Fibroblast of mammary gland (primary cell): ENCODE measurements at places on chromosomes 16 and 17.

GRCh38 chr16:17289674-17290635 is 180.8 kb downstream of the XYLT1 start:
- DNase-seq: no peak

- no peak for DNase-seq
Measured at GRCh38 chr16:59048876-59049275, 314.8 kb upstream of the GOT2 start.

DNA sequence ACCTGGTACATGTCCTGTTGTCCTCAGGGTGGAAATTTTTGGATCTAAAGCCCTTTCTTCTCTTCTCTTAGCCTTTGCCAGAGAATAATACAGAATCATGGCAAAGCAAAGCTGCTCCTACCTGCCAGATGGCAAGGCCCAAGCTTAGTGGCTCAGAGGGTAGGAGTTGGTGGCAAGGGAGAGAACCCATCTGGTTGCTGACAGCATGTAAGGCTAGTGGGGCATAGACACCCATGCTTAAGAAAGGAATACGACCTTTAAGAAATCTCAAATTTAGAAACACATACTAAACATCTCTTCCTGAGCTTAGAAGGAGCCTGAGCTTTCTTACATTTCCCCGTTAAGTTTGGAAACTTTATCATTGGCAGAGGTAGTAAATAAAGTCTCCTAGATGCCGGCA is 395.0 kb upstream of the SOX9 start:
- no peak for DNase-seq

GRCh38 chr17:29090750-29091605 is 48.0 kb downstream of the PIPOX start:
- no peak for DNase-seq

DNA sequence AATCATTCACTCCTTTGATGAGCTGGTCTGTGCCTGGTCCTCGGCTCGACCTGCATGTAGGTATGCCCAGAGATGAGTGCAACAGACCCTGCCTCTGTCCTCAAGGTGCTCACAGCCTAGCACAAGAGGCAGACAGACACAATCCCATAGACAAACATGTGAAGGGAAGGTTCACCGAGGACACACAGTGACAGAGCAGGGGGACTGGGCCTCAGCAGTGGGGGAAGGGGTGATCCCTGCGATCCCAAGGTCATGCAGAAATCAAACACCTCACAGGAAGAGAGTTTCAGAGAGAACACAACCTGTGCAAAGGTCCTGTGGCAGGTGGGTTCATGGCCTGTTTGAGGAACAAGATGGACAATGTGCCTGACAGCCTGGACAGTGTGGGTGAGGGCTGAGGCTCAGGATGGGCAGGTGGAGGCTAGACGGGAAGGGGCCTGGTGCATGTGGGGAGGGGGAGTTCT is 4.2 kb upstream of the VASN start:
- DNase-seq: no peak

GRCh38 chr17:42913522-42913921 is 12.9 kb downstream of the G6PC1 start:
- DNase-seq: peak; percentile 23

DNA sequence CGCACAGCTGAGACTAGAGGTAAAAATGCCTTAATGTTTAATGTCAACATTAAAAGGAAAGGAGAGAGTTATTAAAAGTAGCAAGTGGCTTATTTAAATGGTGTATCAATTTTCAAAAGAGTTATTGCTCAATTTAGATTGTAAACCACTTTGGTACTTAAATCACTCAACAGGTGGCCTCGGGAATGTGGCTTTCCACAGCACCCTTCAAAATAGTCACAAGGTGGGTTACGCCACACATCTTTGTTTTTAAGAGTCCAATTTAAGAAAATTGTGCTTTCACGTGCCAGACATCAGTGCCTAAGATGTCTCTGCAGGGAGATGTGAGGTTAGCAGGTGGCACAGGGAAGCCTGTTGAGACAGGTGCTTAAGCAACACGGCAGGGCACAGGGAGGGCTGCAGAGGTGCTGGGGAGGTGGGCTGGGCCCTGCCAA is 27.5 kb upstream of the ADCY7 start:
- DNase-seq: no peak

DNA sequence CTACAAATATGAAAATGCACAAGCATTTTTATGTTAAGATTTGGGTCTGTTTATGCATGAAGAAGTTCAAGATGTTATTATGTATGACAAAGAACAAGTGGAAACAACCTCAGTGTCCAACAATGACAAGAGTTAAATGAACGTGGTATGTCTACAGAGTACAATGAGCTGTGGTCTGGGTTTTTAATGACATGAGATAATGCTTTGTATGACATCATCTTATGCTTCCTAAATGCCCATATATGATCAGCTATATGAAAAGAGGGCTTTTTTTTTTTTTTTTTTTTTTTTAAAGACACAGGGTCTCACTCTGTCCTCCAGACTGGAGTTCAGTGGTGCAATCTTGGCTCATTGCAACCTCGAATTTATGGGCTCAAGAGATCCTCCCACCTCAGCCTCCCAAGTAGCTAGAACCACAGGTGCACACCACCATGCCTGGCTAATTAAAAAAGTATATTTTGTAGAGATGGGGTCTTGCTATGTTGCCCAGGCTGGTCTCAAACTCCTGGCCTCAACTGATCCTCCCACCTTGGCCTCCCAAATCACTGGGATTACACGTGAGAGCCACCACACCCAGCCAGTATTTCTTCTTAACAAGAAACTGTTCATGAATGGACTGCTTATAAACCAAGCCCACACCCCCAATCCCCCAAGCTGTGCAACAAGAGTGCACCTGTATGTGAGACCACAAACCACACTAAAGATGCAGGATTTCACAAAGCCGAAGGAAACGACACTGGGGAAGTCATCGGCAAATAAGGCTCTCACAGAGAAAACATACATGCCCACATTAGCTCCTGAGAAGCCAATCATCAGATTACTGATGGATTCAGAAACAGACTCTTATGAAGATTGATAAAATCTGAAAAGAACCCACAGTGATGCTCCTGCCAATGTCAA is 114.5 kb downstream of the CPPED1 start:
- no peak for DNase-seq

GRCh38 chr16:50671644-50672260 is 9.4 kb downstream of the SNX20 start:
- DNase-seq: peak; percentile 56

DNA sequence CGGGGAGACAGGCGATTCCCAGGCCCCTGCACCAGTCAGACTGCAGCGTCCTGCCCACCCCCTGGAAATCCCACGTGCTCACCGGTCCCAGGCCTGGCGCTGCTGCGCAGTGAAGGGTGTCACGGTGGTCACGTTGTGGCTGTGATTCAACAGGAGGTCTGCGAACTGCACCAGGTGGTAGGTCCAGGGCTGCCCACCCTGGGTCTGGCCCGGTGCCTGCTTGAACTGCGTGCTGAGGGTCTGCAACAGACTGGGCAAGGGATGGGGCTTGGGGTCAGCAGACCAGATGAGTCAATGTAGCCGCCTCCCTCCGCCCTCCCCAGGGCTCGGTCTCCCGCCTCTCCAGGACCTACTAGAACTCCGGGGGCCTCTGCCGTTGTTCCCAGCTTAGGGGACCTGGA is 7.1 kb downstream of the MYBBP1A start:
- DNase-seq: no peak

DNA sequence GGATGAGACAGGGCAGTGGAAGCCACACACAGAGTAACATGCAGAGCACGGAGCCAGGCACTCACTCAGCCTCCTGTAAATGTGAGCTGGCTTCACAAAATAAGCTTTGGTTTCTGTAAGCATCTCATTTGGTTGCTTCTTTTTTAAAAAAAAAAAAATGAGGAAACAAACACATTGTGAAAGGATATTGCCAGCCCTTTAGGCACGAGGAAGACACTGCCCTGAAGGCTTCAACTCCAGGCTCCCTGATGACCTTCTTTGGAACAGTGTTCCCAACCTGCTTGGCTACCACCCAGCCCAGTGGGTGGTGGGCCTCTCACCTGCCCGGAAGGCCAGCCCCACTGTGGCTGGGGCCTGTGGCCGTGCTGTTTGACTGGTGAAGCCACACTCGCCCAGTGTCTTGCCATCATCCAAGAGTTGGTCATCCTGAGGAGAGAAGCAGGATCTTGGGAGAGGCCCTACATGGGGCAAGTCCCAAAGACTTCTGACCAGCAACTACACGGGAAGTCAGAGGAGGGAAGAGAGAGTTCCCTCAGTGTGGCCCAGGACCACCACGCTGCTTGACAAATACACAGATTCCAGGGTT is 1.9 kb downstream of the ELOB start:
- DNase-seq: no peak
